ENCODE measurements at places on chromosomes 13 and 19.
A peak's percentile ranks its signal among the peaks of the same experiment; 100 is the strongest.

DNA sequence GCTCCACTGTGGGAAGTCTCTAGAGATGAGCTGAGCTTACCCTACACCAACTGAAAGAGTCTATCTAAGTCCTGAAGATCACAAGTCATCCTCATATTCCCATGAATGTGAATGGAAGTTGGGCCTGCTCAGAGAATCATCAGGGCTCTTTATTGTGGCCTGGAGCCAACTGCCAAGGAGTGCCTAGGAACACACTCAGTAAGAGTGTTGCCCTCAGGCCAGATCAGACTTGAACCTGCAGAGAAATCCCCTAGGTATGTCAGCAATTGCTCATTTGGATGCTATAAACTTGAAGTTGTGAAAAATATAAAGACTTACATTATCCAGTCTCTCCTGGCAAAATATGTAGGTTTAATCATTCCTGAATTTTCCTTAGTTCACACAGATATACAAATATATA is 1070.2 kb downstream of the EFNB2 start:
- DNase-seq = no peak

- no peak for DNase-seq
These were observed 141.2 kb upstream of the KLHL1 start for GRCh38 chr13:70249332-70250064.

GRCh38 chr19:8505680-8506401 is 3.4 kb upstream of the PRAM1 start:
- peak; percentile 70 for DNase-seq

- no peak for DNase-seq
These were observed 10.3 kb downstream of the FREM2 start for GRCh38 chr13:38697197-38697596.

DNA sequence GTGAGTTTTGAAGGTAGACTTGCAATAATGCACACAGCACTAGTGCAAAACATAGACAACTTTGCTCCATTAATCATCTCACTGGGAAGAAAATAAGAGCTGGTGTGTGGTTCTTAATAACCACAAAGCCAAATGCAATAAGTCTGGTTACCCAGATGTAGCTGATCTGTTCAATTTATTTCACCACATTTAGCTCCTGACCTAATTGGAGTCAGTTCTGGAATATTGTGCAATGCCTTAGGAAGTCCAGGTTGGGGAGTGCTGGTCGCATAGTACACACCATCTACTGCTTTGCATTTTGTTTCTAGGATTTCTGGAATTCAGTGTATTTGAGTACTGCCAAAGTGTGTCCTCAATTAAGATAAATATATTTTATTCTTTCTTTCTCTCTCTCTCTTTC is 483.3 kb upstream of the SPRY2 start:
- no peak for DNase-seq

DNA sequence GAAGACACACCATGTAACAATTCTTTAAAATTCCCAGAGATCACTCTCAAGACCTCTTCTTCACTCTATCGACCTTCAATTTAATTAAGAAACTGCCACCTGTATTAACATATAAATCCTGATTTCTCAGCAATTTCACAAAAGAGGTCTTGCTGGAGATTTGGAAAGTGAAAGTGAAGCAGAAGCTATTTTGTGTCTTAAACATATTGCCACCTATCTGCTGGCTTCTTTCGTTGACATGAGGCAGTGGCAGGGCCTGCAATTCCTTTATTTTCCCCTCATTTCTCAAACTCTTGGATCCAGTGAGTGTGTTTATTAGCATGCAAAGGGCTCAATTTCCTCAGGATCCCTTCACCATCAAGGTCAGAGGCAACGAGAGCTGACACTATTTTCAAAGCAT is 780.2 kb upstream of the SLITRK1 start:
- no peak for DNase-seq

DNA sequence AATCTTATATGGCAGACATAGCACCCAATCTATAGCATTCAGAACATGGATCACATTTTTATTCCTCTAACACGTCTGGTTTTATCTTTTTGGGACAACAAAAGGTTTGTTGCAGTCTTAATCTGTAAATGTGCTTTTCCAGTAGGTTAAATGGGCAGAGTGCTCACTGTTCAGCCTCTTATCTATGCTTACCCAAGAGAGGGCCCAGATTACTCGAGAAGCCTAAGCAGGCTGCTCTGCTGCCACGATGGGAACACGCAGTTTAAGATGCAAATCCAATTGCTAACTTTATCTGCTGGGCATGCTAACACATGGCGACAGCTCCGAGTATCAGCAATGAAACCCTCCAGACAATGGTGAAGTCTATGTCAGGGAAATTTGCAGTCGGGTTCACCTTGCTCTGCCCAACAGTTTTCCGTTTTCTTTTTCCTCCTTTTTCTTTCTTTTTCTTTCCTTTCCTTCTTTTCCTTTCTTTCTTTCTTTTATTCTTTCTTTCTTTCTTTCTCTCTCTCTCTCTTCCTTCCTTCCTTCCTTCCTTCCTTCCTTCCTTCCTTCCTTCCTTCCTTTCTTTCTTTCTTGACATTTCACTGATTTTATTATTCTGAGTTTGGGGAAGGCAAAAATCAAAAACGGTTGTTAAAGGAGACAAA is 115.3 kb downstream of the RBM26 start:
- DNase-seq = no peak

GRCh38 chr13:109790086-109790485 is 3.7 kb upstream of the IRS2 start:
- DNase-seq = no peak

GRCh38 chr13:20812890-20813289 is 39.1 kb upstream of the EEF1AKMT1 start:
- DNase-seq = no peak

DNA sequence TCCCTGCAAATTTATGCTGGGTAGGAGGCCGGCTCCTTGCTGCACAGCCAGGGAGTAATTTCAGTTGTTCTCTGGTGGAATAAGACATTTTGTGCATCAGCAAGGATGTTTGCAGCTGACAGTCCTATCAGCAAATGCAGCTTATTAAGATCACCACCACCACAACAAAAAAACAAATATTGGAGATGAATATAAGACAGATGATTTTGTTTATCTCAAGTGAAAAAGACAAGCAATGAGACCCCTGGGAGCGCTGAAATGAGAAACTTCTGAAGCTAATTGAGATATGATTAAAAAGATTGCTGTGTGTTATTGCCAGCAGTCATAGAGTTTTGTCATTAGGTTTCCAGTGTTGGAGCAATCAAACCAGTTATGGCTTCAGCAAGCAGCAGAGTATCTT is 505.6 kb downstream of the GPC6 start:
- no peak for DNase-seq

DNA sequence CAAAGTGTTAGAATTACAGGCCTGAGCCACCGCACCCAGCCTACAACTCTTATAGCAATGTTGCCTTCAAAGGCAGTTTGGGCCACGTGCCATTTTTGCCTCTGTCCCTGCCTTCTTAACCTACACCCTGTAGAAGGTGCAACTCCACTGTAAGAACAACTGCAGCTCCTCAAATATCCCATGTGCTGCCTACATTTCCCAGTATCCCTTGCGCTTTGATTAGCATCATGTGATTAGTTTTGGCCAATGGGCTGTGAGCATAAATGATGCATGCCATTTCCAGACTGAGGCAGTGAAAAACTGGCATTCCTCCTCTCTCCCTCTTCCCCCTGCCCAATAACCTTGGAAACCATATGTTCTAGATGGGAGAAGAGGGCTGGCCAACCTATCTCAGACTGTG is 75.2 kb upstream of the MRI1 start:
- no peak for DNase-seq

- DNase-seq = no peak
These were observed 167.0 kb upstream of the EDNRB start for GRCh38 chr13:78085434-78086225.

DNA sequence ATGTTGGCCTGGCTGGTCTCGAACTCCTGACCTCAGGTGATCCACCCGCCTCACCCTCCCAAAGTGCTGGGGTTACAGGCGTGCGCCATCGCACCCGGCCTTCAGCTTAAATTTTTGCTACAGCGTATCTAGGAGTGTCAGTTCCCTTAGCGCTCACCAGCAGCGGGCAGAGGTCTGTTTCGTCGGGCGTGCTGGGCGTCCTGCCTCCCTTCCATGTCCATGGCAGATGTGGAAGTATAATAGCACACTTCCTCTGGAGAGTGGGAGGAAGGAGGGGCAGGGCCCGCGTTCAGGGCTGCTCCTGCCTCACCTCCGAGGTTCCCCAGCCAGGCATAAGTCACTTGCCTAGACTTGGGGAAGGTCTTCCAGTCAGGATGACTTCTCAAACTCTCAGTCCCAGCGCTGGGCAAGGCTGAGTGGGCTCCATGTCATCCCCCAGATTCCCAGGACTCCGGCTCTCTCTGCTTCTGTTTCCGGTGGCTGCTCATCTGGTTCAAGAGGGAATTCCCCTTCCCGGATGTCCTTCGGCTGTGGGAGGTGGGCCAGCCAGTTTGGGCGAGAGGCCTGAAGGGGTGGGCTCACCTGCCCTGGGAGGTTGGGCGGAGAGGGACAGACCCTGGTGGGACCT is 9.5 kb downstream of the IL4I1 start:
- no peak for DNase-seq

DNA sequence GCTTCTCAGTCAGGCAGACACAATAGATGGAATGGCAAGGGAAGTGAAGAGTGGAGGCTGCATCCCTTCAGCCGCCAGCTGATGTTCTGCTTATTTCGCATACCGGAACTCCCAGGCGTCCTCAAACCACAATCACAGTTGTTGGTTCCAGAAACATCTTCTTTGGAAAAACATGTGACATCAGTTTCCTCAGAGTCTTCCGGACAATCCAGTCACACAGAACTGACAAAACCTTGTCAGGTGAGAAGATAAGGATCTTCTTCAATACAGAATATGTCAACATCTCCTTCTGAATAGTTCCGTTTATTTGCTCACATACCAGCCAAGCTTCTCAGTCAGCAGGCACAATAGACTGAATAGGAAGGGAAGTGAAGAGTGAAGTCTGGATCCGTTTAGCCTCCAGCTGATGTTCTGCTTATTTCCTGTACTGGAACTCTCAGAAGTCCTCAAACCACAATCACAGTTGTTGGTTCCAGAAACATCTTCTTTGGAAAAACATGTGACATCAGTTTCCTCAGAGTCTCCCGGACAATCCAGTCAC is 45.1 kb upstream of the CEACAM21 start:
- no peak for DNase-seq

- no peak for DNase-seq
These were observed 11.3 kb downstream of the GTPBP3 start for GRCh38 chr19:17348700-17349099.
